ENCODE measurements at places on chromosomes 7 and 10.

- DNase-seq: no peak
Measured at GRCh38 chr7:16904076-16904475, 22.3 kb upstream of the AGR3 start.

GRCh38 chr10:73773152-73773879 lies 8.5 kb upstream of the CHCHD1 start:
- DNase-seq: no peak

GRCh38 chr7:146956853-146957252 lies 840.3 kb downstream of the CNTNAP2 start:
- no peak for DNase-seq

GRCh38 chr10:104274762-104275721 lies 6.1 kb downstream of the GSTO2 start:
- DNase-seq: peak; percentile 77

- no peak for DNase-seq
Measured at GRCh38 chr7:106294334-106294733, 9.6 kb upstream of the NAMPT start.

- DNase-seq: no peak
Measured at GRCh38 chr10:110109511-110109910, 97.9 kb upstream of the MXI1 start.

DNA sequence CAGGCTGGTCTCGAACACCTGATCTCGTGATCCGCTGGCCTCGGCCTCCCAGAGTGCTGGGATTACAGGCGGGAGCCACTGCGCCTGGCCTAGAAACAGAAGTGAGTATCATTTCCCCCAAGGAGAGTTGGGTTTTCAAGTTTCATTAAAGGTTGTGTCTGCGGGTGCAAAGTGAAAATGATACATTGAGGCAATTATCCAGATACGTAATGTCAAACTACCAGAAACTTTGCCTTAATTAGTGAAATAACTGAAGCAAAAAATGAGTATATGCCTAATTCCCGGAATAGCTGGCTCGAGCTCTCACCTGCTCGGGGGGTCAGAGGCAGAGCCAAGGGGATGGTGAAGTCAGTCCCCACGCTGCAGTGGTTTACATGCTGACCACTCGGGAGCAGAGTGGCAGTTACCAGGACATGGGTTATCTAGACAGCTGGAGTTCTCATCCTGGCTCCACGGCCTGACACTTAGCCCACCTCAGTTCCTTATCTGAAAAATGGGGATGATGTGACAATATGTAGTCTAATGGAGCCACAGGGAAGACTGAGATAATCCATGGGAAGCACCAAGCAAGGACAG lies 25.5 kb downstream of the CHST15 start:
- DNase-seq: no peak

GRCh38 chr10:25786161-25786560 lies 147.9 kb upstream of the MYO3A start:
- DNase-seq: no peak

GRCh38 chr7:104823177-104823576 lies 190.8 kb upstream of the KMT2E start:
- DNase-seq: no peak

DNA sequence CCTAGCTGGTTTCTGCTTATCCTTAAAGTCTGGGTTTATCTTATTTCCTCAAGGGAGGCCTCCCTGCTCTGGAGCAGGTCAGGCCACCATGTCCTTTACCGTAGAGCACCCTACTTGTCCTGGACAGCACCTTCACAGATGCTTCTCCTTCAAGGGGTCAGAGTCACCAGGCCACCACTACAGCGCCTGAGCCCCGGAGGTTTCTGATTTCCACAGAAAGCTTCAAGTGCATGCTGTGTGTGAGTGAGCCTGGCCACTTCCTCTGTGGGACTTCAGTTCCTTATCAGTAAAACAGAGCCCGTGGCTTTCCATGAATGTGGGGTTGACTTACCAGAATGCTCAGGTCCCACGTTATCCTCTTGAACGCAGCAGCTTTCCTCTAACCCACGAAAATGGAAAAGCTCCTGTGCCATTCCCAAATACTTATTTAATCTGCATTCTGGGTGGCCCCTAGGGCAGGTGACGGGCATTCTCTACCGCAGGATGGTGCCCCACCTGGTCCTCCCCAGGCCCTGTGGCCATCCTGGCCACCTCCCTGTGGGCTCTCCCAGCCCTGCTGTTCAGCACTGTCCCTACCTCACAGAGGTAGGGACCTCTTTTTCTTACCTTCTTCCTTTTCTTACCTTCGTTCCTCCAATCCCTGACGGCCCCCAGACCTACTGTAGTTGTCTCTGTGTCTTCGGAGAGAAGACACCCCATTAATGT lies 1.4 kb upstream of the DOCK1 start:
- no peak for DNase-seq

DNA sequence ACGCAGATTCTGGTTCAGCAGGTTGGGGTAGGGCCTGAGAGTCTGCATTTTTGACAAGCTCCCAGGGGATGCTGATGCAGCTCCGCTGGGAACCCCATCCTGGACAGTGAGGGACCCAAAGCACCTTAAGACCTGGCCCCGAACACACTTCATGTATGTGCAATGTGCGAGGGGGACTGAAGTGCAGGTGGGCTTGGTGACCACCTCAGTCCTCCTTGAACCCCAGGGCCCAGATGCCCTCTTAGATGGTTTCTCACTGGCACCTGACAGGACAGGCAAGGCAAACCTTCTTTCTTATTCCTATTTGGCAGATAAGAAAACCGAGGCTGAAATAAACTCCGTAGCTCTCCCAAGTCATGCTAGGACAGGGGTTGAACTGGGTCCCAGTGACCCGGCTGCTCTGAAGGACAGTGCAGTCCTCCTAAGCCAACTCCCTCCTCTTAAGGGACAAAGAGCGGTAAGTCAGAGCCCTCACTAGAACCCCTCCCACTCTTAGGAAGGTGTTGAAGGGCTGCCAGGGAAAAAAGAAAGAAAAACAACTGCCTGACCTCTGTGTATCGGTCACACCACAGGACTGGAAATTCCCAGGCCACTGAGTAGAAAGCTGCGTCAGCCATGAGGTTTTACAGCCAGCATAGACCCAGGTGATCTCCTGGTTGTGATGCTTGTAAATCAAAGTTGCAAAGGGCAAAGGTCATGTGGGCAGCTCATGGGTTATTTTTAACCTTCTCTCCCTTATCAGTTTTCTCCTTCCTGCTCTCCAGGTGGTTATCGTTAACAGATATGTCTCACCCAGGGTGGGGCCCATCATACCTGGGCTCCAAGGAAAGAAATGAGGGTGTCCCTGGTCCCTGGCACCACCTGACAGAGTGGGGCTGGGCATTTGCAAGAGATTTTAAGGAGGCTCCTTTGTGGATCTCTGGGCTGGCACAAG lies 90.9 kb upstream of the SMNDC1 start:
- no peak for DNase-seq

GRCh38 chr10:26624006-26624405 lies 73.5 kb upstream of the PDSS1 start:
- DNase-seq: no peak

GRCh38 chr7:7653593-7654187 lies 13.1 kb downstream of the UMAD1 start:
- peak; percentile 68 for DNase-seq

DNA sequence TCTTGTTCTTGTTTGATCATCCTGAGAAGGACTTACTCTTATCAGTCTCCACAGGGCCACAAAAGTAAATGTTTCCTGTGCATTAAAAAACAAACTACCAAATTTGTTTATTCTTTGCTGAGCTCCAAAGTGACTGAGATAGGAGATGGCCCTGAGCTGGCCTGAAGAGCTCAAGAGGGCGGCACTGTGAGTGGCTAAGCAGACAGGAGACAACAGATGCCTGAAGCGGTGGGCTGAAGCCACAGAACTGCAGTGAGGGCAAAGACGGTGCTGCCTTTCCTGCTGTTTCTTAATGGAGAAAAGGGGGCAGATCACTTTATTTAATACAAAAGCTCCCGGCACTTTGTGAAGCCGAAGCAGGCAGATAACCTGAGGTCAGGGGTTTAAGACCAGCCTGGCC lies 379.6 kb downstream of the ARL4A start:
- DNase-seq: peak; percentile 57

DNA sequence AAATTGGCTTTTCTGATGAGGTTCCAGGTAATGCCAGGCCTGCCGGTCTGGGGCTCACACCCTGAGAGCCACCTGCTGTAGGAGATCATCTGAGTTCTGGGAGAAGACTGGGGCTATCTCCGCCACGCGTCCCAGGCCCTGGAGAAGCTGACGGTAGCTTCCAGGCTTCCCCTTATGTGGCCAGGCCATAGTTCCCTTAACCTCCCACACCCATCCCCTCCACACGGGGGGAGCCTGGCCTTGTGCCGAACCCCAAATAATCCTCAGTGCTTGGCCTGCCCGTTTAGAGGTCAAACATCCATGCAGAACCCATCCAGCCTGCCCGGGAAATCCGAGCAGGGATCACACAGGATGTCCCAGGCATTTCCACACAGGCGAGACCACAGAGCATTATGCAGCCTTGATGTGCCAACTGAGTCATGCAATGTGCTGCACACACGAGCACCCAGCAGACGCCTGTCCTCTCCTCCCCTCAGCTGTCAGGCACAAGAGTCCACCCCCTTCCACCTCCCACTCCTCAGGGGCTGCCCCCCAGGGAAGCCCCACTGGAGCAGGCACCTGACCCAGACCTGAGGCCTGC lies 176.2 kb downstream of the PRKAG2 start:
- DNase-seq: no peak

- no peak for DNase-seq
Measured at GRCh38 chr10:69080226-69080625, 7.7 kb upstream of the SRGN start.

GRCh38 chr10:124719213-124719851 lies 24.8 kb downstream of the FAM53B start:
- DNase-seq: no peak

DNA sequence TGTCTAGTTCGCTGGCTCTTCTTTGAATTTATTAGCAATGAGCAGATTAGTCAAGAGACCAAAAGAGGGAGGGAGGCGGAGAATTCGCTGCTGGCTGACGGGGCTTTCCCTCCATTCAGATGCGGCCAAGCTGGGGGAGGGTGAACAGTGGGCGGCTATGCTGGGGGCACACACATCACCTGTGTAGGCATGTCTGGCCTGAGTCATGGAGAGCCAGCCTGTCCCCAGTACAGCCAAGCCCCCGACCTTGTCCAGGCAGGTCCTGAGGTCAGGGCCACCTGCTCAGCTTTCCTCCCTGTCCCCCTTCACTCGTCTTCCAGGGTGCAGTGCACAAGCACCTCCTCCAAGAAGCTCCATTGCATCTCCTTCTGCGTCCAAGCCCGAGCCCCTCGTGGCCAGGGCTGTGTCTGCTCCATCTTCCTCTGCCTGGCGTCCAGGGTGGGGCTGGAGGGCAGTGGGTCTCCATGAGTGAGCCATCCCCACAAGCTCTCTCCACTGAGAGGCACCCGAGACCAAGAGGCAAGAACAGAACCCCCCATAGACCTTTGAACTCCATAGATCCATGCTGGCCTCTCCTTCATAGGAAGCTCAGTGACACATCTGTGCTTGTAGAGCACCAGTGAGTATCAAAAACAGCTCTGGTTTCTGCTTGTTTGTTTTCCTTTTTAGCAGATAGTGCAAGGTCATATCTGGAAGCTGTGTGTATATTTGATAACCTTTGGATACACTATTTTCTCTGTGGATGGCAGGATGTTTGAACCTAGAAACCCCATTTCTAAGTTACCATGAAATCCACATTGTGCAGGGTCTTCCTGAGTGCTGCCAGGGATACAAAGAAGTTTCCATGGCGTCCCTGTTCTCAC lies 1.9 kb upstream of the DEPP1 start:
- no peak for DNase-seq

- no peak for DNase-seq
Measured at GRCh38 chr10:55224007-55224781, 423.2 kb upstream of the PCDH15 start.

DNA sequence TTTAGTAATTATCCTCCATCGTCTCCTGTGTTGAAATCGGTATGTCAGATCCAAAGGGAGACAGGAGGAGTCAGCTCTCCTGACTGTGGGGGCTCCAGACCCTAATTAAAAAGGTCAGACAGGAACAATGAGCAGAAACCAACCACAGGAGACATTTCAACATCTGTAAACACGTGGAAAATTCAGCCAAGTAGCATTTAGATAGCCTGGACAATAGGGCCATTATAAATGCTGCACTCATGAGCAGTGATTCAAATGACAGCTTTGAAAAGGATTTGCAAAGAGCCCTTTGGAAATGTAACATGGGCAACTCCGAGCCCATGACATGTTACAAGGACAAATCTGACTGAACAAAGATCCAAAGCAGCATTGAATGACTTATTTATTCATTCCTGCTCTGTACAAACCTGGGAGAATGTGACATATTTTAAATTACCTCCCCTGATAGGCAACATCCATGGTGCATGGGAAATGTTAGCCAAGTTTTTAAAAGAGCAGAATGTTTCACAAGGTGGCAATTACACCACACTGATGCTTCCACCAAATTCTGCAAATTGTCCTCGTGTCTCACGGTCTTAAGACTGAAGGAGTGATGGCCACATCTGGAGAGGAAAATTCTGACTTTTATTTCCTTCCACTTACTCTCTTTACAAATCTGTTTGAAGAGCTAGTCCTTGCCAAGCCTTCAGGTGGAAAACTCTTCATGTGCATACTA lies 113.3 kb upstream of the KMT2E start:
- no peak for DNase-seq

Data from ecto neural progenitor cell (in vitro differentiated cells).